Fibroblast of skin of right quadriceps (primary cell): ENCODE measurements at places on chromosomes 5 and 9.

DNA sequence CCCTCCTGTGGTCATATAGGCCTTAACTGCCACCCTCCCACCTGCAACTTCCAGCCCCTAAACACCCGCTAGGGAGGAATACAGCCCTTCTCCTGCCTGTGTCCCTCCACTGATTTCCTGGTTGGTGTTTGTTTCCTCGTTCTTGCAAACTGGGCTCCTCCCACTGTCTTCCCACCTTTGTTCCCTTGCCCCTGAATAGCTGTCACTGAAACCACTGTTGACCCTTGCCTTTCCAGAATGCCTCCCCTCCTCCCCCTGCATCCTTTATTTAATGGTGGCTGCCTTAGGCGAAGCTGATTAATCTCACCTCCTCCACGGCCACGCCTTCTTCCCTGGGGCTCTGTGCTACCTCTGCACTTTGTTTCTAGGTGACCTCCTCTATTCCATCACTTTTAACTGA lies 626.7 kb downstream of the BNC2 start:
- no peak for DNase-seq

- DNase-seq, result no peak
These were observed 35.7 kb downstream of the NACC2 start for GRCh38 chr9:136059321-136059791.

DNA sequence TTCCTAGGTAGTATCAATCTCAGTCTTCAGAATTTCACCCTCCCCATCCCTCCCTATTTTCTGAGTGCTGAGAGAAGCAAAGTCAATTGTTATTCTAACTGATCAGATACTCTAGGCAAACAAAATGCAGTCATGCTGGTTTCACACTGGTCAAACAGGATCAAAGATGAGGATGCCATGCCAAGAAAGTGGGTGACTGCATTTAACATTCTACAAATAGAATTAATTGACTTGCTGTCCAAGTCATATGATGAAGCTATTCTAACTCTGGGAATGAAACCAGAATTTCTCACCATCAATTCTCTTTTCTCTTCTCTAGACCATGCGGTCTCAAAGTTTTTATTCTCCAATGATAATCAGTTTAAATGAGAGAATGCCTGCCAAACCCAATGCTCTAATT lies 112.5 kb downstream of the CTNND2 start:
- no peak for DNase-seq

DNA sequence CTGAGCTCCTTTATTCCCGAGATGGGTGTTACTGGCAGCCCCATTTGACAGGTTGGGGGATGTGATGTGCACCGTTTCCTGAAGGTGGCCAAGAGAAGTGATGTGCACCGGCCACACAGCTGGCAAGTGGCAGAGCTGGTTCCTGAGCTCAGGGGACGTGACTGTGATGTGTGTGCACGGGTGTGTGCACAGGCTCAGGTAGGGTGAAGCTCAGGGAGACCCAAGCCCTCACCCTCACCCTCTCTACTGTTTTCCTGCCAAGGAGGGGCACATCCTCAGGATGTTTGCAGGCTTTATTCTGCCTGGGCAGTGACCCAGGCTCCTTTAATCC lies 56.6 kb downstream of the WWC1 start:
- no peak for DNase-seq
